Activated T-cell treated with anti-CD3 and anti-CD28 coated beads for 48 hours (primary cell): ENCODE measurements at places on chromosomes 2 and 18.

GRCh38 chr2:21181957-21182356 lies 58.2 kb downstream of the TDRD15 start:
- DNase-seq, result no peak

DNA sequence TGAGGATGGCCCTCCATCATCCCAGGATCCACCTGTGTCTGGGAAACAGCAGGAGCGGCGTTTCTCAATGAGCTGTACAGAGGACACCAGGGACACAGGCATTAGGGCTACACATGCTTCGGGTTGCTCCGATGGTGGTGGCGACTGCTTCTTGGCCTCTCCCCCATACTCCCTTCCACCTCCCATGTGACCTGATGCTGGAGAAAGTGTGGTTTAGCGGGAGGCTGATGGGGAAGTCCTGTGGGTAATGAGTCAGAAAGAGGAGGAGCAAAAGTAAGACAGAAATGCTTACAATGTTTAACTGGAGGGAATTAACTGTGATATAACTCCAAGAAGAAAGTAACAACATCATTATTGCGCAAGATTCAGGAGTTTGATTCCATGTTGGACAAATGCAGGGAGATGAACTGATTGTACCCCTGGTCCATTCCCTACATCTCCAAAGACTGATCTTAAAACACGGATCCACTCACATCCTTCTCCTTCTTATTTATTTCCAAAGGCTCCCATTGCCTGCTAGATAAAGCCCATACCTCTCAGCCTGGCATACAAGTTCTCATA lies 186.6 kb downstream of the NRP2 start:
- peak; percentile 29 for DNase-seq

GRCh38 chr2:18422432-18423165 lies 137.9 kb downstream of the RDH14 start:
- DNase-seq, result no peak

- DNase-seq, result no peak
Measured at GRCh38 chr2:170073288-170073687, 104.7 kb upstream of the MYO3B start.

DNA sequence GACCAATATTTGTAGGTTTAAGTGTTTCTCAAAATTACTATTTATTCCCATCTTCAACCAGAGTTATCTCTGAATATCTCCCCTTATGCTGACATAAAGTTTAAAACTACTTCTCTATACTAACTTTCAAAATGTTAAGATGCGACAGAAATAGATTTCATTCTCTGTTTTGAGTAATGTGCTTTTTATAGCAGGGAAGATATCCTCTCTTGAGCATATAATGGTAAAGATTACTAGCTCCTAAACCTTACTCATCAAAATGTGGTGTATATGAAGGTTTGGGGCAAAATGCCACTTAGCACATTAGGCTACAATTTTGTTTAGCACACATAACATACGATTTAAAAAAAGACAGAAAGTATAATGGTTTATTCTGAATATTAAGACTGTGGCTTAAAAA lies 54.4 kb downstream of the CWC22 start:
- no peak for DNase-seq

DNA sequence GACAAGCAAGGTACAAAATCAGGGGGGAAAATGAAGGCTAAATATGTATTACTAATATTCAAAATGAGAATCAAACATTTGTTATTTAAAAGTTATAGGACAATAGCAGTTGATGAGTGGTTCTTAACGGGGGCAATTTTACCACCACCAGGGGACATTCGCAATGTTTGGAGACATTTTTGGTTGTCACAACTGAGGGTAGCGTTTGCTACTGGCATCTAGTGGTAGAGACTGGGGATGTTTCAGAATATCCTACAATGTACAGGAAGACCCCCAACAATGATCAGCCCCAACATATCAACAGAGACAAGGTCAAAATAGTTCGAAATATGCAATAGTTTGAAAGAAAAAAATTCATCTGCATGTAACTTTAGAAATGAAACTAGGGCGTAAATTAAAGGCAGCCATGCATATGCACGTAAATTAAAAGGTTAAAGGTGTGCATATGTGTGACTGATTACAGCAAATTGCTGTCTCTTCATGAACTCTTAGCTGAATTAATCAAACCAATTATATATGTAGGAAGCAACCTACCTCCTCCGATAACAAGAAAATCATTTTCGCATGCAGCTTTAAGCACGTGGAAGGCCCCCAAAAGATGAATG lies 61.2 kb upstream of the CUL3 start:
- DNase-seq, result no peak

DNA sequence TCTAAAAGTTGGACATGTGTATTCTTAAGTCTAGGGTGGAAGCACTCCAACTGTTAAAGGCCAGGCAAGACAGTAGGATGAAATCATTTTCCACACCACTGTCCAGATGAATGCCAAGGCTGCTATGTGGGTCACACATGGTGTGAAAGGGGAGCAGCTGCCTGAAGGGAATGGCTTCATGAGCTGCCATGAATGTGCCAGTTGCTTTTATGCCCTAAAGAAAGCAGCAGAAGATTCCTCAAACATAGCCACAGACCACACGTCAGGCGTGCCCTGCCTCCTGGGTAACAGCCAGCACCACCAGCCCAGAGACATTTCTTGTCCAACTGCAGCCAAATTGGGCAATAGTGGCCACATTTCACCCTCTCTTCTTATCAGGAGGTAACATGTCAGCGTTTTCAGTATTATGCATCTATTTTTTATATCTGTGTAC lies 130.2 kb downstream of the MTCL1 start:
- no peak for DNase-seq

DNA sequence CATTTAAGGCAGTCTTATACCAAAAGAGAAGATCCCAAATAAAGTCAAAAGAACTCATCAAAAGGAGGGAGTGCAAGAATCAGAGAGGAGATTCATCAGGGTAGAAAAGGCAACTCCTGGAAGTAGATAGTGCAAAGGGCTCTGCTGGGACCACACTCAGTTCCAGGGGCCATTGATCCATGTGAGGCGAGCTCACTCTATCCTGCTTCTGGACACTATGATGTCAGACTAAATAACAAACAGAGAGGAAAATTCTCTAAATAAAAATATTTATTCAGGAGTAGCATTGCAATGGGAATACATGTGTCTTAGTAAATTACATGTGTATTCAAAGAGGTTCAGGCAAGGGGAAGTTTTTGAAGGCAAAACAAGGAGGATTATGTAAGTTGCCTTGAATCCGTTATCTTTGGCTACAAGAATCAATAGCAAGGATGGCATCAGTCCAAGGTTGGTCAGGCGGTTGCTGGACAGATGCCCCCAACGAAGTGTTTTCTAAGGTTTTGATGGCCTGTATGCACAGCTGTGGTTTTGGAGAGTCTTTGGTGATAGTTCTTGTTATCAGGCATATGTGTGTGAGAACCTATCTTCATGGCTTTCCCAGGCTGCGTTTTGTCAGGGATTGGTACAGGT lies 13.2 kb upstream of the SERPINB12 start:
- DNase-seq, result no peak

- DNase-seq, result no peak
Measured at GRCh38 chr2:34912084-34912483, 1313.0 kb upstream of the FAM98A start.

- DNase-seq, result no peak
Measured at GRCh38 chr18:1499265-1499664, 594.6 kb downstream of the ADCYAP1 start.

- DNase-seq, result no peak
Measured at GRCh38 chr2:20213651-20214565, 11.0 kb downstream of the SDC1 start.

GRCh38 chr18:78994531-78994930 lies 14.9 kb downstream of the SALL3 start:
- DNase-seq, result no peak

DNA sequence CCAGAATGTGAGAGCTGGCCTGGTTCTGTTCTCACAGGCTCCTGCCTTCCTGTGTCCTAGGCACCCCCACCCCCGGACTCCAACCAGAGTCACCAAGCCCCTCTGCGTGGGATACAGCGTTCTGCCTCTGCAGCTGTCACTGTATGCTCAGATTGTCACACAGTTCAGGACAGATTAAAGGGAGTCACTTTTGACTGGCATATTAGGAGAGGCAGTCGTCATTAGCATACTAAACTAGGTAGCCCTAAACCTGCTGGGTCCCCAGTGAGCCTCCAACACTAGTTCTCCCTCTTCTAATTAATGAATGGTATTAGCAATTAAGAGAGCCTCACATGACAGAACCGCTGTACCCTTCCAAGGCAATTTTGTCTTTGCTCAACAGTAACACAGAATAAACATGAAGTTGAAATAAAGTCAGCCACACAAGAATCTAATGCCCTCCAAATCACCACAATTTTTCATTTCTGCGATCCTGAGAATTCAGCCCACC lies 340.2 kb downstream of the CMPK2 start:
- no peak for DNase-seq

- DNase-seq, result no peak
Measured at GRCh38 chr2:139000131-139000785, 220.1 kb upstream of the NXPH2 start.

DNA sequence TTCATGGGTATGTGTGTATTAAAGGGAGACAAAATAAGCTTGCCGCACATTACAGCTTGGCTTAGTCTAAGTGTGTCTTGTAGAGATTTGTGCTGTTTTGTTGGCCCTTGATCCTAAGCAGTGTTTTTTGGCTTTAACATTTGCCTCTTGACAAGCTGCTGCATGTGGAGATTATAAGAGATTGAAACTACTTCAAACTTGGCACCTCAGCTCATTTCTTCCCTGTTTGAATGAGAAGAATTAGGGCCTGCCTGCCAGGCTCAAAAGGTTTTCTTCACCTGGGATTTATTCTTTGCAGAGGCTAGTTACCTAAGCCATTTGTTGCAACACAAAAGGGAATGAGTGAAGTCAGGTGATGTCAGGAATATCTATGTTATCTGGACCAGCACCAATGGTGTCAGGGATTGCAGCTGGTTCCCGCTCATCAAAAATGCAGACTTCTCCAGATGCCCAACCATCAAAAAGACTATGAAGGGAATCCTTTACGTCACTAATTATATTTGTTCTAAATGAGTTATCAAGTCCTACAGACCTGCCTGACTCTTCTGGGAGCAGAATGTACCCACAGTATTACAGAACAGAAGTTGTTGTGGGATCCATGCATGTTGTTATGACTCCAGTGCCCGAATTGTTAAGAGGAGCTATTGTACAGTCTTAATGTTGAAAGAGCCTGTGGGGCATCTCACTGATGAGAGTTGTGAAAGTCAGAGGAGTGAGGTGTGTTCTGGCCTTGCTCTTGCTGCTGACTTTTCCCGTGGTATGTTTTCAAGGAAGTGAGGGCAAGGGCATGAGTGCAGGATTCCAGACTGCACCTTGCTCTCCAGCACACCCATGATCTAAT lies 31.0 kb downstream of the ABCA12 start:
- DNase-seq, result no peak

DNA sequence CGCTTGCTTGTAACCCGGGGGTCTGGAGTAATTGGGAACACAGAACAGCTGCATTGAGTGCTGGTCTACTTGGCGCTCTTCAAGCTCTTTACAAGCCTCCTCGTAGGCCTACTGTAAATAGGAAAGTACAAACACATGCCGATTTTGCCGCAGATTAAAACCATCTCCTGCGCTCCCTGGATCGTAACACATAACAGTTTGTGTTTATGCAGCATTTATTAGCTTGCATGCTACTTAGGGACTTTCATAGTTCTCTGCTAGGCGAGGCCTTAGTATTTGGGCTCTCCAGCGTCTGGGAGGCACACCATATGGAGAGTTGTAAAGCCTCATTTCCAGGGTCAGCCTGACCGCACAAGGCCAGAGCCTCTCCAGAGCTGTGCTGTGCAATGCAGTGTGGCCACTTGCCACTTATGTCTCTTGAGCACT lies 84.0 kb upstream of the HAAO start:
- DNase-seq, result no peak

- no peak for DNase-seq
Measured at GRCh38 chr2:39541011-39541930, 104.2 kb upstream of the MAP4K3 start.

- DNase-seq, result no peak
Measured at GRCh38 chr2:189569295-189569910, 11.2 kb downstream of the SLC40A1 start.

GRCh38 chr2:205245001-205245400 lies 437.3 kb upstream of the NRP2 start:
- no peak for DNase-seq

- no peak for DNase-seq
Measured at GRCh38 chr2:176589287-176589686, 320.0 kb downstream of the MTX2 start.

- no peak for DNase-seq
Measured at GRCh38 chr2:11750917-11751316, 4.5 kb downstream of the LPIN1 start.

GRCh38 chr18:47203626-47204464 lies 27.7 kb upstream of the IER3IP1 start:
- no peak for DNase-seq

- DNase-seq, result no peak
Measured at GRCh38 chr2:113058998-113059960, at the start of gene IL36RN. Gene IL36RN, plus strand, starts transcription at chr2:113059198. Its CDS starts 241 bp downstream, at chr2:113059439.

GRCh38 chr2:186748354-186748753 lies 54.5 kb downstream of the FAM171B start:
- no peak for DNase-seq

GRCh38 chr2:160666154-160667060 lies 172.8 kb upstream of the RBMS1 start:
- DNase-seq, result no peak

DNA sequence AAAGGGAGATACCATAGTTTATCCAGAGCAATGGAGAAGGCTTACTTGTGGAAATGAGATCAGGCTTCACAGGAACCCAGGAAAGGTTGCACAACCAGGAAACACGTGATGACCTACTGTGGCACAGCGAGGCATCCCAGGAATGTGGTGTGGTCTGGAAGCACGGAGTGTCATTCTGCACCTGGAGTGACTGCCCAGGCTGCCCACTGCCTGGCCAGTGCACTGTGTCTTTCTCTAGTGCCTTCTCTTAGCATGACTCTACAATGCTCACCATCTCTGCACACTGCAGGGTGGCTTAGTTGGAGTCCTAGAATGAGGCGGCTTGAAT lies 48.9 kb downstream of the CHST9 start:
- DNase-seq, result no peak

GRCh38 chr2:178119179-178119922 lies 7.1 kb downstream of the RBM45 start:
- DNase-seq, result no peak

DNA sequence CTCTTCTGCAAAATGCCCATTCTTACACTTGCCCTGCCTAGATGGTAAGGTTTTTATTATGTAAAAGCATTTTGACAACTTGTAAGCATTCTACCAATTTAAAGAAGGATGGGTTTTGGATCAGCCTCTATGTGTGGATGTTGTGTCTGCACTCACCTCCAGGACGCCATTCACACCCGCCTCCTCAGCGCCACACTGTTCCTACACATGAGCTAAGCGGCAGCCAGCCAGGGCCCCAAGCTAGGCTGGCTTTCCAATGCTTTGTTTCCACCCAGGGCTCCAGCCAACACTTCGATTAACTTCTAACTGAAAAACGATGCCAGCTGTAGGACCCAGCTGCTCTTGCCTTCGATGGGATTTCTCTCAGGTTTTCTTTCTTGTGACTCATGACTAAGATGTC lies 73.3 kb upstream of the FZD7 start:
- DNase-seq, result no peak
